ENCODE measurements at places on chromosomes 12 and 14. TPM values are rescaled to one million over a fixed set of nuclear protein-coding genes. Genes with fewer than 3 reads are reported as not detected.

The STXBP6 gene
- total RNA-seq, result 43.5 TPM

The RTN1 gene
- 1.2 TPM for total RNA-seq

The SIX1 gene
- not detected for total RNA-seq

The AMHR2 gene
- total RNA-seq, result not detected

The NAP1L1 gene
- total RNA-seq, result 316 TPM

The FAM181A gene
- total RNA-seq, result not detected

The ETV6 gene
- 14.7 TPM for total RNA-seq

The PLEKHD1 gene
- 0.37 TPM for total RNA-seq

GRCh38 chr12:118682656-118683055, 298.7 kb upstream of the SRRM4 start:
- no peak for DNase-seq

DNA sequence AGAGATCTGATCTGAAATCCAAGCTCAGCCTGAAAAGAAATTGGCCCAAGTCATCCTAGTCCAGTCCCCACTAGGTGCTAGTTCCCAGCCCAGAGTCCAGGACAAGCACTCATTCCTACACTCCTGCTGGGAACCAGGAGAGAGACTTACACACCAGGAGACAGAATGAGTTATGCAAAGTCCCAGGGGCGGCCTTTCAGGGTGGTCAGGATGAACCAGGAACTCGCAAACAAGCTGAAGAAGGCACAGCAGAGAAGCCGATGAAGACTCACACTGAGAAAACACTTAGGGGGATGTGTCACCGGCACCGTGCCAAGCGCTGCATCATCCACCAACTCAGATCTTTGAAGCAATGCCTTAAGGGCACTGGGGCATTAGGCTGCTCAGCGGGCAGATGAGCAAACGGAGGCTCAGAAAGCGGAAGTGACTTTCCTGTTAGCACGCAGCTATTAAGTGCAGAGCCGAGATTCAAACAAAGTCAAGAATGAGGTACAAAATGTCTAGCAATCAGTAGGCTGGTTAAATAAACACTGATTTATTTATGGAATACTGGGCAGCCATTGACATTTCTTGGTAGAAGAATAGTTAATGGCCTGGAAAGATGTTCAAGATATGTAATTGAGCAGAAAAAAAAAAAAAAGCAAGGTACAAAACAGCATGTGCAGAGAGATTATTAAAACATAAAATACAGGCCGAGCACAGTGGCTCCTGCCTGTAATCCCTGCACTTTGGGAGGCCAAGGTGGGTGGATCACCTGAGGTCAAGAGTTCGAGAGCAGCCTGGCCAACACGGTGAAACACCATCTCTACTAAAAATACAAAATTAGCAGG, 78.7 kb downstream of the LRRC74A start:
- peak; percentile 62 for DNase-seq

- DNase-seq, result no peak
These were observed 509.6 kb downstream of the VRK1 start for GRCh38 chr14:97306760-97307246.

DNA sequence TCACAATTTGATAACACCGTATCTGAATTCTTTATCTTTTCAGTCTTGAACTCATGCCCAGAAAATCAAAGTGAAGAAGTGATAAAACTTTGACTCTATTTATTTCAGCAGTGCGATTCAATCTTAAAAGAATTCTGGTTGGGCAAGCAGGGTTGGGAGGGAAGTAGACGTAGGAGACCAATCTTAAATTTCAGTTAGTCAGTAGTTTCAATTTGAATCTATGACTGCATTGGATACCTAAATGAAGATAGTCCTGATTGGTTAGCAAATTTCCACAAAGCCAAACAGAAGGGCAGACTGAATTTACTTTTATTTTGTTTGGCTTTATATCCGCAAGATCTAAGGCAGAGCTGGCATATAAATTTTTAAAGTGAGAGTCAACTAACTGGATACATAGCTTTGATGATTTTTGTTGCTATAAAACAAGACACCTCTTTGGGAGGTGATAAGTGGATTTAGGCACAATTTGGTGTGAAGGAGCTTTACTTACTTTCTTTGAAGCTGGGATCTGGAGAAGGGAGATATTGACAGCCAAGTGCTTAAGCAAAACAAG, 2.6 kb downstream of the ACSS3 start:
- DNase-seq, result no peak

DNA sequence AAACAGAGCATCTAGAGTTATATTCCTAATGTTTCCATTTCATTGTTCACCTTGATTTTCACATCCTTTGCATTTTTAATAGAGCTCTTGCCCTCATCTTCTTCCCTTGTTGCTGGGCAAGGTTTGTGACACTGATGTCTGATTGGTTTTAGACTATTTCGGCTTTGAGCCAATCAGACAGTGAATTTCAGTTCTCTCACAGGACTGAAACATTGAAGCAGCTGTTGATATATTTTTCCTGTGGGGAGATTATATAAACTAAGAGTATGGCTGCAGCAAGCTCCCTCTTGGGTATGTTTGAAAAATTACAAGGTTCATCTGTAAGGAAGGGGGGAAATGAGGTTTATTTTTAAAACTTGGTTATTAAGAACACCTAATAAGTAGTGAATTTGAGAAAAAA, 51.2 kb downstream of the ATF7IP start:
- DNase-seq, result no peak

GRCh38 chr14:50784683-50785456, 46.1 kb downstream of the NIN start:
- peak; percentile 26 for DNase-seq

DNA sequence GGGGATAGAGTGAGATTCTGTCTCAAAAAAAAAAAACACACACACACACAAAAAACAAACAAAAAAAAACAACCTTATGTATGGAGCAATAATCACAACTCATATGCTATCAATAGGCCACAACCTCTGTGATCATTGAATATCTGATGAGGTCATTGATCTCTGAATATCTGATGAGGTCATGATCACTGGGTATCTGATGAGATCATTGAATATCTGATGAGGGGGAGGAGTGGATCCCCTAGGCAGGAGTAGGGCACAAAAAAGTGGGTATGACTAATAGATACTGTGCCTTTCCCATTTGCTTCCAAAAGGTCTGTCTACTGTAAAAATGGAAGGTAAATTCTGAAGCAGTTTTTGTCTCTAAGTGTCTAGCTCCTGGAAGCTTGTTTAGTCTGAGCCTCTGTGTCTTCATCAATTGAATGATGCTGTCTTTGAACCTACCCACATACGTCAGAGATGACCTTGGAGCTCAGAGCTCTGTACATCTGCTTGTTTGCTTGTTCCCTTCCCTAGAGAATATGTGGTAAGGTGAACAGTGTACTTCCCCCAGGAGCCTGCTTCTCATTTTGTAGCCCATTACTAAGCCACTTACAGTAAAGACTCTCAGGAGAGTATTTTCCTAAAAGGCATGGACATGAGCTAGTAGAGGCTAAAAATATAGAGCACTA, 13.6 kb downstream of the PAH start:
- no peak for DNase-seq

DNA sequence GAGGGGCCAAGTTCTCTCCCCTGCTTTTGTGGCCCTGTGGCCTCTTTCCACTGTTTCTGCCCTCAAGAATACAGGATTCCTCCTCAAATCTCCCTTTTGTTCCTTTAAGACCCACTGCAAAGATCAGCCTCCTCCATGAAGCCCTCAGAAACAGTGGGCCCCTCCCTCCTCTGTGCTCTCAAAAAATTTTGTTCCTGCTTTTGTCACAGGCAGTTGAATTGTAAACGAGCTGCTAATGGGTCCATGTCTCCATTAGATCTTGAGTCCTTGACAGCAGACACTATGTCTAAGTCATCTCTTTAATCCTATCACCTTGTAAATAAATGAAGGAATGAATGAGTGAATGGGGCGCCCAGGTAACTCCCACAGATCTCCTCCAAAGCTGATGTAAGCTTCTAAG, 175.2 kb downstream of the ESRRB start:
- DNase-seq, result no peak

- peak; percentile 34 for DNase-seq
These were observed 1356.9 kb downstream of the TMEM121 start for GRCh38 chr14:106883218-106883692.

DNA sequence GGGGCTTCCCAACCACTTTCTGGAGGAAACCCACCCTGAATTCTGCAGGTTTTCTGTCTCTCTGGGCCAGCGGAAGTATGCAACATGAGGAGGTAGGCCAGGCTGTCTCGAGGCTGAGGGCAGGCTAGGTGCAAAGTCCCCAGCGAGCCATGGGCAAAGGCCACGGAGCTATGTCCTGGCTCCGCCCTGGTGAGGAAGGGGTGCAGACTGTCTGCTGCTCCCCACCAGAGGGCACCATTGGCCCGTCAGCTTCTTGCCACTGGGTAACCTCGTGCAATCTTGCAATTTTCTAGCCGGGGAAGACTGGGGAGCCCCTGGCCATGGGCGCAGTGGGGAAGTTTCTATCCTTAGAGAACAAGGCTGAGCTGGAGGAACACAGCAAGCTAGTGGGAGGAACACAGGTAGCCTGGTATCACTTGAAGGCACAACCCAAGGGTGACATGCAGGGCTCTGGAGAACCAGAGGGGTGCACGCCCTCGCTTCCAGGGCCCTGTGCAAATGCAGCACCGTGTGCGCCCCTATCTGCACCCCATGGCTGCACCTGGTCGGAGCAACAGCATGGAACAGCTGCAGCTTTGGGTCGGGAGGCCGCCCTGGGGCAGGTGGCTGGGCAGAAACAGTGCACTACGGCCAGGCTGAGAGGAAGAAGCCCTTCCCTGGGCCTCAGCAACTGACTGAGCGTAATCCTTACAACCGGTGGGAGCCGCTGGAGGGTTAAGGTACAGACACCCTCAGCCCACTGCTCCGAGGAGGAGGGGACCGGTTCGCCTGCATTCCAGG, 27.6 kb upstream of the RPLP0 start:
- peak; percentile 91 for DNase-seq

GRCh38 chr12:116353958-116354357, 76.5 kb upstream of the MED13L start:
- DNase-seq, result no peak

- DNase-seq, result no peak
These were observed 148.6 kb downstream of the ANO4 start for GRCh38 chr12:100942984-100943749.

GRCh38 chr12:95077341-95077740, 3.9 kb upstream of the NR2C1 start:
- no peak for DNase-seq

GRCh38 chr12:22615963-22616501, 8.9 kb upstream of the ETNK1 start:
- no peak for DNase-seq

DNA sequence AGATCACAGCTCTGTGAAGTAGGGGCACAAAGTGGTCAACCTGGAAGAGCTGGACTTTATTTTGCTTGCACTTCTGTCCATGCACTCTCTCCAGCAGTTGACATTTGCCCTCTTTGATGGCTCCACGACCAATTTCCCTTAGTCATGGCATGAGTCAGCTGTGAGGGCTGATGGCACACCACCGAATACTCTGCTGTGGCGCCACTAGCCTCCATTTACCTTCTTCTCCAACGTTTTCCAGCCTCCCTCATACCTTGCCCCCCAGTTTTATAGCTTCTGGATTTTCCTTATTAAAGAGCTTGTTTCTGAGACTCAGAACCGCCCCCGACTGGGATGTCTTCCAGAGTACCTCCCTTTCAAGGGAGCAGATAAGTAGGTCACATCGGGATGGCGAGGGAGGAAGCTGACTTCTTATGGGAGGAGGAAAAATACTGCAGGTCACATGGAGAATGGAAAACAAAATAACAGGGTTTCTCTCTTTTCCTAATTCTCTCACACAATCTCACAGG, 17.6 kb downstream of the NINJ2 start:
- peak; percentile 49 for DNase-seq

- no peak for DNase-seq
These were observed 93.6 kb downstream of the TTC7B start for GRCh38 chr14:90722590-90722989.

DNA sequence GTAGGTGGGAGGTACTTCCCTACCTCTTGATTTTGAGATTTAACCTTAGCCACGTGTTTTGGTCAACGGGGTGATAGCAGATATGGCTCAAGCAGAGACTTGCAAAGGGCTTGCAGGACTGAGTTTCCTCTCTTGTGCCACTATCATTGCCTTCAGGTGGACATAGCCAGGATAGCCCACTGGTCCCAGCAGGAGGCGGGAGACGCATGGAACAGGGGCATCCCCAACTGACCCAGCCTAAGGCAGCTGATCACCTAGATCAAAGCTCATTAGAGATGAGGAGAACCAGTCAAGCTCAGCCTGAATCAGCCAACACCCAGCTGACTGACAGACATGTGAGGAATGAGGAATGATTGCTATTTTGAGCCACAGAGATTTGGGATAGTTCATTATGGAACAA, 49.6 kb downstream of the CALM1 start:
- no peak for DNase-seq

DNA sequence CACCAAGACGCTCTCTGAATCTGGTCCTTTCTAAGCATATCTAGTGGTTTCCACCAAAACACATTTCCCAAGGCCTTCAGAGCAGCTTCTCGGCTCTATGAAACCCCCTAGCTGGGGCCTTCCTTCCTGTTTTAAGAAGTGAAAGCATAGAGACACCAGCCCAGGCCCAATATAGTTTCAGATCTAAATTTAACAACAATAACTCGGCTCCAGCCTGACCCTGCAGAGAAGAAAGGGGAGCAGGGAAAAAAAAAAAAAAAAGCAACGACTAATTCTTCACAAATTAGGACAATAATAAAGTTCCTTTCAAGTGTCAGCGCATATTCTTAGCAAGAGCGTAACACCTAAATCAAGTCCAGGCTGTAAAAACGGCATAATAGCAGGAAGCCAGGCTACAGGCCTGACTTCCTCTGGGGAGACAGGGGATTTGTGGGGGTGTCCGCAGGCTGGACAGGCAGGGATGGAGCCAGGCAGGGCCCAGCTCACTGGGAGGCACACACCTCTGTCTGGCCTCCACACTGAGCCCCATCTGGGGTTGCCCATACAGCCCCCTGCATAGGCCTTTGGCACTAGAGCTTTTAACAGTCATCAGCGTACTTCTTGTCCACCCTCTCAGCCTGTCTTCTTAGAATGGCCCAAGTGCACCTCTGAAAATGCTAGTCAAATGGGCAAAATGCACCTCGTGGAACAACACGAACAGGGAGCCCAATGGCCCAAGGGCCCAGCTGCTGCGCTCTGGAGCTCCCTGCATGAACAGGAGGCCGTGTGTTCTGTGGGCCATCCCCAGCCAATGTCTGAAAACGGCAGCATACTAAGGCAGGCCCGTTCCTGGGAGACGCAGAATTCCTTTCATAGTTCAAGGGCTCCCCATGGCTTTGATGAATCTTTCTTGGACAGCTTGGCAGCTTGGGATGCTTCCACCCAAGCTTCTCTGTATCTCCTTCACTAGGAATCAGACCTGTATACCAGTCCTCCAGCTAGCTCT, 772.9 kb downstream of the MED13L start:
- peak; percentile 44 for DNase-seq
